ENCODE measurements at places on chromosomes 6 and 20.

DNA sequence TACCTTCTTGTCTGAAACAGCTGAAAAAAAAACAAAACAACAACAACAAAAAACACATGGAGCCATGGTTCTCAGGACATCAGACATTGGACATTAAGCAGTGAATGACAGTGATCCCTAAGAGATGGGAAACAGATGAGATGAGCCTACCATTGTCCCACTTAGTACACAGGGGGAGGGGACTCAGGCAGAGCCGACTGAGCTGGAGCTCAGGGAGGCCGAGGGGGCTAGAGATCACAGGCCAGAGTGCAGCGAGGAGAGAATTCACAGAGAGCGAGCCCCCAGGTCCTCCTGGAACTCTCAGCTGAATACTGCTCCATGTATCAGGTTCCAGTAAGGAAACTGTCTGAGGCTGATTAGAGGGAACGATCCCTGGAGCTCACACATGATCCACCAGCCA is 134.6 kb downstream of the GRM4 start:
- DNase-seq: no peak

GRCh38 chr6:113648698-113649097 is 208.4 kb upstream of the MARCKS start:
- no peak for DNase-seq

- no peak for DNase-seq
These were observed 41.7 kb downstream of the MBOAT1 start for GRCh38 chr6:20170455-20171148.

DNA sequence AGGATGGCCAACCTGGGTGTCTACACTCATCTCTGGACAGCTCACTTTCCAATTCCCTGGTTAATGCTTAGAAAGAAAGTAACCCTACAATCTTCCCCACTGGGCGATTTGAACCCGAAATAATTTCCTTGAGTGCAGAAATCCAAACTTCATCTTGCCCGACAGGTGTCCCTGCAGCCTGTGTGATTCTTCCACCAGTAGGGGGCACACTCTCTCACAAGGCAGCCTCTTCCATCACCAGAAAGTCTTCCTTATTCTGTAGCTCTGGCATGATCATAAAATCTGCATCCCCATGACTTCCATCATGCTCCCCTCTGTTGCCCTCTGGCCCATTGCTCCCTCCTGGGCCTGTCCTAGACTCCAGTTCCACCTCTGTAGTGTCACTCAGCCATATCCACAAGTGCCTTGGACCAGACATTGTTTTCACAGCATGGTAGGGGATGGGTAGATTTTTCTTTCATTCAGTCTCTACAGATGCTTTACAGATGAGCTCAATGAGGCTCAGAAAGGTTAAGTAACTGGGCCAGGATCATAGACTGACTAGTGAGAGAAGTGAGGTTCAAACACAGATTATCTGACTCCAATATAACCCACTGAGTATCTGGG is 170.4 kb upstream of the SPTLC3 start:
- DNase-seq: no peak

DNA sequence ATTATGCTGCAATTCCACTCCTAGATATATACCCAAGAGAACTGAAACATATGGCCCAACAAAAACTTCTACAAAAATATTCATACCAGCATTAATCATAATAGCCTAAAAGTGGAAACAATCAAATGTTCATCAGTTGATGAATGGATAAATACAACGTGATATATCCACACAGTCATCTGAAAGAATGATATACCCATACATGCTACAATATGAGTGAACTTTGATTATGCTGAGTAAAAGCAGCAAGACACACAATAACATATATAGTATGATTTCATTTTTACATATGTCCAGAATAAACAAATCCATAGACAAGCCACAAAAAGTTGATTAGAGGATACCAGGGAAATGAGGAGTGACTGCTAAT is 30.7 kb downstream of the CDK19 start:
- no peak for DNase-seq

GRCh38 chr6:162222521-162222920 is 505.0 kb downstream of the PRKN start:
- no peak for DNase-seq

DNA sequence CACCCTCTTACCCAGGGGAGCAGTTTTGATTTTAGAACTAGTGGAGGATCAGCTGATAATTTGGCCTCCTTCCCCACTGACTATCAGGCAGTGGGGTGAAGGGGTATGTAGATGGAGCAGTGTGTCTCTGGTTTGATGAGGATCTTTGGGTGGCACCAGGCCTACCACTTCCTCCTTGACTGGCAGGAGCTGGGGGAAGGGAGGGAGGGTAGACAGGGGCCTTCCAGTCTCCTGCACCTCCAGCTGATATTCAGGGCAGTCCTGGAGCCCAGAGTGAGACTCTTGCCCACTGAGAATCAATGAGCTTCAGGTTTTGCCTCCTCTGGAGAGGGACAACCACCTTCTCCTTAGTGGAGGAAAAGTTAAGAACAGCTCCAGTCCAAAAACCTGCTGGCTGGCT is 3.2 kb downstream of the DEF6 start:
- no peak for DNase-seq

- no peak for DNase-seq
These were observed 279.4 kb downstream of the CD83 start for GRCh38 chr6:14396826-14397517.

DNA sequence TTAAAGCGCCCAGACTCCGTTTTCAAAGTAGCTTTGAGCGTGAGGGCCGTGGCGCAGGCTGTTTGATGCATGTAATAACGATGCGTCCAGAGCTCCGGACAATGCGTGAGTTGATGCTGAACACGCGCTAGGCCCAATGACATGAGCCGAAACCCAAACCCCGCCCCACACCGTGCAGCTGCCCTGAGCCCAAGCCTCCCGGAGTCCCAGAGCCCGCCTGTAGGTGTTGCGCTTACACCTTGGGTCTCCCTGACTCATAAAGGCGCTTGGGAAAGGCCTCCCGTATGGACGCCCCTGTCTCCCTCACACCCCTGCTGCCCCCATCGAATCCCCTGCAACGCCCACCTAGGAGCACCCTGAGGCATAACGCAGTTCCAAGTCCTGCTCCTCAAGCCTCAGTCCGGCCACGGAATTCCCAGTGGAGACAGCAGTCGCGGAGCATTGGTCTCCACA is 87.6 kb downstream of the ERMARD start:
- DNase-seq: no peak

- no peak for DNase-seq
These were observed 54.3 kb upstream of the GATA5 start for GRCh38 chr20:62529896-62530642.

- DNase-seq: no peak
These were observed 270.7 kb downstream of the PLCB1 start for GRCh38 chr20:8402798-8403197.

GRCh38 chr6:161035182-161035980 is 43.8 kb downstream of the MAP3K4 start:
- no peak for DNase-seq

DNA sequence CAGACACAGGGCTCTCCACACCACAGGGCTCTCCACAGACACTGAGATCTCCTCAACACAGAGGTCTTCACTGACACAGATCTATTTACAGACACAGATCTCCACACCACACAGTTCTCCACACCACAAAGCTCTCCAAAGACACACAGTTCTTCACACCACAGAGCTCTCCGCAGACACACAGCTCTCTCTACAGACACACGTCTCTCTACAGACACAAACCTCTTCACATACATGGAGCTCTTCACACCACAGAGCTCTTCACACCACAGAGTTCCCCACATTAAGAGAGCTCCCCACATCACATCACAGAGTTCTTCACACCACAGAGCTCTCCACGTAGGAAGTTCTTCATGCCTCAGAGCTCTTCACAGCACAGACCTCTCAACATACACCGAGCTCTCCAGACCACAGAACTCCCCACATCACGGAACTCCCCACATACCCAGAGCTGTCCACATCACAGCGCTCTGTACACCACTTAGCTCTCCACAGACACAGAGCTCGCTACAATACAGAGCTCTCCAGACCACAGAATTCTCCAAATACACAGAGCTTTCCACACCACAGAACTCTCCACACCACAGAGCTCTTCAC is 53.9 kb downstream of the ERMARD start:
- no peak for DNase-seq

- DNase-seq: no peak
These were observed 198.7 kb downstream of the MOXD1 start for GRCh38 chr6:132202574-132202973.

DNA sequence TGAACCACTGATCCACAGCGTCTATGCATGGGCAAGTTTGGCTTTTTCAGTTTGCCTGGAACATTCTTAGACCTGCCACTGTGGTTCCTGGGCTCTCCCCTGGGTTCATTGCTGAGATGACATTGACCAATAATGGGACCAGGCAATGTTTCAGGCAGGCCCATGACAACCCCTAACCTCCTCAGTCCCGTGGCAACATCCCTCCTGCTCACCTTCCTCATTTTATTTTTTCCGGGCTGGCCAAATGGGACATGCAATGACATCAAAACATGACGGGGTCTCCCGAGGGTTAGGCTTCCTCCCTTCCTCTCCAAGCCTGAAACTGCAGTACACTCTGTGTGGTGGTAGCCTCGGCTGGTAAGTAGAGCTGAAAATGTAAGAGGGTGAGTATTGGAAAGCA is 234.0 kb upstream of the RREB1 start:
- DNase-seq: no peak

GRCh38 chr6:5341845-5342244 is 80.5 kb downstream of the FARS2 start:
- DNase-seq: no peak

DNA sequence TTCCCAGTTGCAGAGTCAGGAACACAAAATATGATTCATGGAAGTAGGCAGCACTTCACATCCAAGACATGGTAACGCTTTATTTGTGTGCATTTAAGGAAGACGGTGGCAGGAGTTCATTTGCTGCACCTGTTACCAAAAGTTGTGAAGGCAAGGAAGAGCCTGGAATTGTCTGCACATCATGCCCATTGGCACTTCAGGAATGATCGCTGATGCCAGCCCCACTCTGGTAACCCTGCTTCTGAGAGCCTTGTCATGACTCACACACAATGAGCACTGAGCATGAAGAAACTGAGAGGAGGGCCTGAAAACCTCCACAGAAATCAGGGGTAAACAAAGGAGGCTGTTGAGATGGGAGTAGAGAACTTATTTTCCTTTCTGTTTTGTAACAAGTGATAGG is 181.1 kb downstream of the RPS12 start:
- DNase-seq: no peak

- no peak for DNase-seq
These were observed 155.8 kb downstream of the SLC16A10 start for GRCh38 chr6:111243095-111243494.

DNA sequence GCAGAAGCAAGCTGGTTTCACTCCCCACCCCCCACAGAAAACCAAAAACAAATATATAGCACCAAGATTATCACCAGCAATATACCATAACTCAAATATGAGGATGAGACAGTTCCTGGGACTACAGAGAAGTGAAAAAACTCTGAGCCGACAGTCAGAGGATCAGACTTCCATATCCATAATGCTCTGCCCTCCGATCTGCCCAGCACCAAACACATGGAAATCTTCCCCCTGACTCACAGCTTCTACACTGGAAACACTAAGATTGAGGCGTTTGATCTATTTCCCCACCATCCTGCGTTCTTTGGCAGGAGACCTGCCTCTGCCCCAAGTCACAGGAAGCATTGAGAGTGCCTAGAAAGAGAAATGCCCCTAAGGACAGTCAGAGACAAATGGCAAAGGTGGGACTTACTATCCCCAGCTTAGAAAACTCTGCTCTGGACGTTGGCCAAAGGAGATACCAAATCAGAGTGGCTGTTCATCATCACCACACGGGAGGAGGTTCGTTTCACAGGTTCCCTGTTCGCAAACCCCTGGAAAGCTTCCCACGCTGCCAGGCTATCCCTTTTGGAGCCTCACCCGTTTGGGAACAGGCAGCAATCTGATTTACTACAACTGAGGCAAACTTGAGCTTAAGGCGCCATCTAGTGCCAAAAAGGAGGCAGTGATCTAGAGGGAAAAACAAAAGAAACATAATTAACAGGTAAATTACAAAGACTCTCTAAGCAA is 48.7 kb upstream of the SRSF6 start:
- no peak for DNase-seq

- DNase-seq: no peak
These were observed 76.0 kb downstream of the RSPH3 start for GRCh38 chr6:158923805-158924498.

- no peak for DNase-seq
These were observed 2.8 kb upstream of the HTR1B start for GRCh38 chr6:77466055-77466450.

GRCh38 chr6:84801250-84801649 is 36.9 kb upstream of the TBX18 start:
- no peak for DNase-seq

DNA sequence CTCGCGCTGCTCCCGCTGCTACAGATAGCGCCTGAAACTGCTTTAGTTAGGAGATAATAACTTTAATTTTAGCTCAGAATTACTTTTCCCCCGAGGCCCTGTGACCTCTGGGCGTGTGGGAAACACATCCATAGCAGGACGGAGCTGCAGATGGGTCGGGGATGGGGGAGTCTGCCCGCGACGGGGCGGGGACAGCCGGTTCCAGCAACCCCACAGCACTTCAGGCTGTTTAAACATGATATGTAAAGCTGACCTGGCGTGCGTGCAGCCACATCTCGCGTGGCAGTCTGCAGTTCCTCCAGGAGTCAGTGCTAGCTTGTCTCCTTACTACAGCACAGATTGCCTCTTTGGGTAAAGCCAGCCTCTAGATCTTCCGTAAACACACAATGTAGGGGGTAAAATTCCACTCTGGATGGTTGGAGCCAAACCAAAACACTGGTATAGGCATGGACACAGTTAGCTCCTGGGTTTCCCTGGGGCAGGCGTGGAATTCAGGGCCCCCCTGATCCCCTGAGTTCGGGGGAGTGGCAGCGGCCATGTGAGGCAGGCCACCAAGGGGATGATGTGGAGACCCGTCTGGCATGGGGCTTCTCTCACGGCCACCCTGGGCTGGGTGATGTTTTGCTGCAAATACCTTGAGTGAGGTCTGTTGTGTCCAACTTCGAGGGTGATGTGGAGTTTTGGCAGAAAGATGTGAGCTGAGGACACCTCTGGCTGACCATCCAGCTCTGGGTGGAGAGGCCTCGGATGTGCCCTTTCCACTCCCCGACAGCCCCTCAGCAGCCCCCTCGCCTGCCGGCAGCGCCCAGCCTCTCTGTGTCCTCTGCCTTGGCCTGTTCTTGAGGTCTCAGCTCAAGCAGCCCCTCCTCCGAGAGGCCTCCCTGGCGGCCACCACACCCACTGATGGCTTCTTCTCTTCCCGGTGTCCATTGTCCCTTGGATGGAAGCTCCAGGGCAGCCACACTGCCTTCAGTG is 214.5 kb downstream of the TAF4 start:
- no peak for DNase-seq

All from cortex of kidney (tissue), 1 donor.